LHCN-M2 (cell line): ENCODE measurements at places on chromosomes 4 and X.

DNA sequence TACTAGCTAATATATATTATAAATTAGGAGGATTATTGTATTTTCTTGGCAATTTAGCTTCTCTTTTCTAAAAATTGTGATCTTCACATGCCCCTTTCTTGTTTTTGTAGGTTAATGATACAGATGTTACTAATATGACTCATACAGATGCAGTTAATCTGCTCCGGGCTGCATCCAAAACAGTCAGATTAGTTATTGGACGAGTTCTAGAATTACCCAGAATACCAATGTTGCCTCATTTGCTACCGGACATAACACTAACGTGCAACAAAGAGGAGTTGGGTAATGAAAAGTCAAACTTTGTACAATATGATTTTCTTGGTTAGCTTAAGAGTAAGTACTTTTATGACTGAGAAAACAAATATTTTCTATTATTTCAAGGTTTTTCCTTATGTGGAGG, 74.1 kb downstream of the SLC10A6 start:
- no peak for DNase-seq

DNA sequence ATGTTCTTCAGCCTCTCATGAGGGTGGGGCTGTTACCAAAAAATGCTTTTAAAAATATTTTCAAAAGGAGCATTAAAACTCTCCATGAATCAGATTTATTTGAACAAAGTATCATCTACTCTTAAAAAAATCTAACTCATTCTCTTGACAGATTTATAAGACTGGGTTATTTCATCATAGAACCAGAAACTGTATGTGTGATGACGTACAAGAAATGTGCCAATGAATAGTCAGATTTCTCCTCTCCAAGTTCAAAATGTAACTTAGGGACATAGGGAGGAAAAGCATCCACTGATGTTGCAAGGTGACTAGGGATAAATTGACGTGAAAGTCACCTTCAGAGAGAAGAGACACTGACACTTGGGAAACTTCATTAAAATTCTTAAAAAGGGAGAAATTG, 89.1 kb upstream of the CLNK start:
- no peak for DNase-seq

GRCh38 chr4:27398631-27399310, 538.1 kb downstream of the STIM2 start:
- no peak for DNase-seq

GRCh38 chr4:85707611-85708010, 232.7 kb downstream of the ARHGAP24 start:
- peak; percentile 63 for DNase-seq

GRCh38 chr4:161167539-161167938, 996.3 kb downstream of the FSTL5 start:
- DNase-seq = no peak

GRCh38 chr4:164203476-164203875, 550.5 kb upstream of the SMIM31 start:
- peak; percentile 34 for DNase-seq

GRCh38 chr4:186881521-186882220, 158.0 kb upstream of the FAT1 start:
- peak; percentile 76 for DNase-seq
